Upper lobe of right lung (tissue), 1 donor: ENCODE measurements at places on chromosomes 11 and 22. TPM values are rescaled to one million over a fixed set of nuclear protein-coding genes. Genes with fewer than 3 reads are reported as not detected.

FXYD6 gene
- 59.0 TPM for total RNA-seq

OR4C12 gene
- total RNA-seq = not detected

DNA sequence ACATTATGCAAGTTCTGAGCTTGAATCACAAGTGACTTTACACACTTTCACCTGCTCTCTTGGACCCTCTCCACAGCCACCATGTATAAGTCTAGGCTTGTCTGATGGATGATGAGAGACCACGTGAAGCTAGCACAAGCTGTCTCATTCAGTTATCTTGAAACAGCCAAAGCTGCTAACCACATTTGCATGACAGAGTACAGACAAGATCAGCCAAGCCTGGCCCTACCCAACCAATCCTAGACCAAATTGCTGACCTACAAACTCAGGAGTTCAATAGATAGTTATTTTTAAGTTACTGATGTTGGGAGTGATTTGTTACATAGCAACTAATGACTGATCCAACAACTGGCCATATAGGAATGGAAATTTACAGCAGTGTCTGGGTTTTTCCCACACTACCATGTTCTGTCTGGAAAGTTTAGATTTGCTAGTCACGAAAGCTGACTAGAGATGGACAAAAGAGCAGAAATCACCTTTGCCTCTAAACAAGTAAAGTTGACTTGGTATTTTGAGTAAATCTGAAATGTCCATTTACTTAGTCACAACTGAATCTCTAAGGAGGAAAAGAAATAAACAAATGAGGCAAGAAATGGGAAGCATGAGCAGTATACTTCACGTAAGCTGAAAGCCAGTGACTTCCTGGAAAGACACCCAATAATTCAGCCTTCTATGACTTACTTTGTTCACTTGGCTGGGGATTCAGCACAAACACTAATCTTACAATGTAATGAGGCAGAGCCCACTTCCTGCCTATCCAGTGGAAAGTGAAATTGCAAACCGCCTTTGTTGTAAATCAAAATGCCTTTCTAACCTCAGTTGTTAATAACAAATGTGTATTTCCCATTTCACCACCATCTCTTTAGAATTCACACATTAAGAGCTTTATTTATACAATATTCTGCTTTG is 101.7 kb downstream of the FAM181B start:
- no peak for DNase-seq

- no peak for DNase-seq
These were observed 10.9 kb downstream of the ZNF74 start for GRCh38 chr22:20404881-20405280.

GRCh38 chr22:48742556-48743343 is 1084.9 kb downstream of the BRD1 start:
- no peak for DNase-seq

GRCh38 chr11:83410605-83411565 is 124.7 kb upstream of the CCDC90B start:
- DNase-seq = no peak

GRCh38 chr11:3767536-3767935 is 29.8 kb downstream of the NUP98 start:
- DNase-seq = no peak

- DNase-seq = no peak
These were observed 32.7 kb upstream of the TMEM41B start for GRCh38 chr11:9347100-9347499.

DNA sequence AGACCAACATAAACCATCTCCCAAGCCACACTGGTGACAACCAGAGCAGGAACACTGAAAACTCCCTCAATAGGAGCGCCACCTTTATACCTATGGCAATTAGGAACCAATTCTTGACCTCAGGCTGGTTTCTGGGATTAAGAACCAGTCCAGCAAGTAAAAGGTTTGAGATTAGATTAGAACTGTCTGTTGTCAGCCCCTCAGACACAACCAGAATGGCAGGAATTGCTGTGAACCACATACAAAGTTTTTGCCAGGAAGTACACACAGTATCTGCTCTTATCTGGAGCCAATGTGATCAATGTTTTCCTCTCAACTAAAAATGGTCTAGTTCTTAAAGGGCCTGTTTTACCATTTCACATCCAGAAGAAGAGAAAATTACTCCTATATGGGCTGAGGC is 55.2 kb downstream of the RBFOX2 start:
- DNase-seq = no peak

- no peak for DNase-seq
These were observed 71.7 kb downstream of the FDX1 start for GRCh38 chr11:110501428-110501827.
